ENCODE measurements at places on chromosomes 2 and 18. TPM values are rescaled to one million over a fixed set of nuclear protein-coding genes. Genes with fewer than 3 reads are reported as not detected.

Gene ST8SIA3
- not detected for total RNA-seq

Gene GBX2
- not detected for total RNA-seq

Gene GAD1
- not detected for total RNA-seq

Gene RIT2
- not detected for total RNA-seq

Gene EFHD1
- 18.0 TPM for total RNA-seq

Gene STARD6
- total RNA-seq = not detected

Gene STEAP3
- 15.2 TPM for total RNA-seq

Gene LRRC30
- not detected for total RNA-seq

Gene PLCD4
- total RNA-seq = 1.0 TPM

Gene CDCA7
- 0.22 TPM for total RNA-seq

Gene G6PC2
- total RNA-seq = 0.35 TPM

Gene CAVIN2
- 52.3 TPM for total RNA-seq

Gene FAHD2A
- total RNA-seq = 18.5 TPM

Gene HOXD12
- total RNA-seq = not detected

Gene PPP1R7
- 48.9 TPM for total RNA-seq

Gene MAP4K4
- 117 TPM for total RNA-seq

Gene HOXD9
- total RNA-seq = 6.1 TPM

Gene SP100
- total RNA-seq = 121 TPM

Gene CROCC2
- total RNA-seq = not detected

Gene CTAGE1
- total RNA-seq = not detected

Gene REG3G
- total RNA-seq = not detected

Gene FTCDNL1
- total RNA-seq = 4.4 TPM

Gene L3MBTL4
- 7.5 TPM for total RNA-seq

Gene THAP4
- 48.7 TPM for total RNA-seq

Gene TEX44
- total RNA-seq = not detected

Gene TBR1
- total RNA-seq = not detected

Gene COL6A3
- total RNA-seq = 409 TPM

Gene CD207
- 0.29 TPM for total RNA-seq

Gene FBXO48
- total RNA-seq = 1.5 TPM

Gene NOSTRIN
- 62.1 TPM for total RNA-seq

Gene LONRF2
- total RNA-seq = 5.9 TPM
